ENCODE measurements at places on chromosomes 7 and 10.
A peak's percentile ranks its signal among the peaks of the same experiment; 100 is the strongest.

DNA sequence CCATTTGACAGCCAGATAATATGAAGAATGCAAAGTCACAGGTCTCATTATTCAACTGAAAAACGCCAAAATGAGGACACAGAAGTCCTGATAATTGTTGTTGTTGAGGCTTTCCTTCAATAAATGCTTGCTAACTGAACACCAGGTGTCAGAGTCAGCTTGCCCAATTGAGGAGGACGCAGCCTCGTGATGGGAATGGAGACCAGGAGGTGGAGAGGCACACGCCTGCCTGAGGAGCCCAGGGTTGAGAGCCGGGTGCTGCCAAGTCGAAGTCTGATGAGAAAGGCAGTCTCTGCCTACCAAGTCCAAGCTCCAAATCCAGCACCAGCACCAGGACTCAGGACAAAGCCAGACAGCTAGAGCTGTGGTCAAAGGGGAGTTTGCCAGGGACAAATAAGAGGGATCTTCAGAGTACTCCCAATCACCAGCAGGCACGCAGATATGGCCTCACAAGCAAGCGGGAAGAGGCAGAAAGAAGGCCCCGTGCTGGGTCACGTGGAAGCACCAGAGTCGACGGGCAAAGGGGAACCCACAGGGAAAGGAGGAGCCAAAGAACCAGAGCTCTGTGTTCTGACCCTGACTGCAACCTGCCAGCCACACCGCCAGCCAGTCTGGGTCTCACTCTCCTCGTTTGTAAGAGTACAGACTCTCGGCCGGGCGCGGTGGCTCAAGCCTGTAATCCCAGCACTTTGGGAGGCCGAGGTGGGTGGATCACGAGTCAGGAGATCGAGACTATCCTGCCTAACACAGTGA lies 47.6 kb downstream of the VOPP1 start:
- no peak for DNase-seq

GRCh38 chr7:85471740-85472139 lies 284.9 kb upstream of the SEMA3D start:
- peak; percentile 17 for DNase-seq

GRCh38 chr7:36978461-36978860 lies 254.2 kb upstream of the AOAH start:
- DNase-seq = no peak

- DNase-seq = no peak
Measured at GRCh38 chr7:128945668-128946366, 8.1 kb downstream of the IRF5 start.

DNA sequence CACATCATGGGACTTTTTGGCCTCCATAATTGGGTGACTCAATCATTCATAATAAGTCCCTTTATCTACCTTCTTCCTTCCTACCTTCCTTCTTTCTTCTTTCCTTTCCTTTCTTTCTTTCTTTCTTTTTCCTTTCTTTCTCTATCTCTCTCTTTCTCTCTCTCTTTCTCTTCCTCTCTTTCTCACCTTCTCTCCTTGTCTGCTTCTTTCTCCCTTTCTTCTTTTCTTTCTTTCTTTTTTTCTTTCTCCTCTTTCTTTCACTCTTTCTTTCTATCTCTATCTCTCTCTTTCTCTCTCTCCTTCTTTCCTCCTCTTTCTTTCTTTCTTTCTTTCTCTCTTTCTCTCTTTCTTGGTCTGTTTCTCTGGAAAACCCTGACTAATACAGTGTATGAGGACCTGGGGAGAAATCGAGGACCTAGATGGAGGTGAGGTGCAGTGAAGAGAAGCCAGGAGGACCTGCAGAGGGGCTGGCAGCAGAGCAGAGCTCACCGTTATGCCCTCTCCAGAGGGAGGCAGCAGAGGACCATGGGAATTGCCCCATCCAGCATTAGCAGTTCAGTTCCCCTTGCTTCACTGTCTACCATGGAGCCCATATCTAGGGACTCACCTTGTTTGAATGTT lies 52.7 kb upstream of the BTRC start:
- DNase-seq = peak; percentile 64

GRCh38 chr10:34768261-34768971 lies 46.7 kb downstream of the PARD3 start:
- peak; percentile 75 for DNase-seq

GRCh38 chr7:45564886-45565455 lies 9.2 kb upstream of the ADCY1 start:
- DNase-seq = no peak

GRCh38 chr10:32210306-32211045 lies 136.5 kb downstream of the EPC1 start:
- DNase-seq = peak; percentile 44

DNA sequence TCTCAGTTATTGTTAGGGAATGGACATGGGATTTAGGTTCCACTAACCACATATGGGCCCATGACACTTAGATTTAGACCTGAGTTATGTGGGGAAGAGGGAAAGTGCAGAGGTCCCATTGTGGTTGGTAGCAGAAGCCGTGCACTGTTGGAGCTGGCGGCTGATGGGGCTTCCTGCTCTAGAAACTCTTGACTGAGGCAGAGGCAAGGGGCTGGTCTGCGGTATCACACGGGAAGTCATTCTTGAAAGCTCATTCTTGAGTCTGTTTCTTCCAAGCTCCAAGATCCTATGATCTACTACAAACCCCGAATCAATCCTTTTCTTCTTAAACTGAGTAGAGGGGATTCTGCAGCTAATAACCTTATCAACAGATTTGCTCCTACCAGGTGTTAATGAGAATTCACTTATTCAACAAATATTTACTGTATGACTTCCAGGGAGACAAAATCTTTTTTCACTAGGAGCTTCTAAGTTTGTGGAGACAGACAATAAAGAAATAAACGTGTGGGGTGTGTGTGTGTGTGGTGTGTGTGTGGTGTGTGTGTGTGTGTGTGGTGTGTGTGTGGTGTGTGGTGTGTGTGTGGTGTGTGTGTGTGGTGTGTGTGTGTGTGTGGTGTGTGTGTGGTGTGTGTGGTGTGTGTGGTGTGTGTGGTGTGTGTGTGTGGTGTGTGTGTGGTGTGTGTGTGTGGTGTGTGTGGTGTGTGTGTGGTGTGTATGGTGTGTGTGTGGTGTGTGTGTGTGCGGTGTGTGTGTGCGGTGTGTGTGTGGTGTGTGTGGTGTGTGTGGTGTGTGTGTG lies 57.1 kb downstream of the AOC1 start:
- no peak for DNase-seq

Data from mammary epithelial cell (primary cell).